ENCODE measurements at places on chromosomes 7 and 10.

GRCh38 chr10:122141821-122142640 is 129.1 kb upstream of the BTBD16 start:
- DNase-seq, result no peak
- H3K27me3 ChIP-seq, result no peaks in the 10 kb centered on the region
- H3K4me3 ChIP-seq, result no peak overlapping the region
- no peaks in the 10 kb centered on the region for H3K4me1 ChIP-seq
- H3K36me3 ChIP-seq, result no peaks in the 10 kb centered on the region
- no peak overlapping the region for H3K27ac ChIP-seq

GRCh38 chr7:141640239-141640840 is 61.6 kb downstream of the DENND11 start:
- no peaks in the 10 kb centered on the region for H3K27me3 ChIP-seq
- H3K27ac ChIP-seq, result no peak overlapping the region
- no peaks in the 10 kb centered on the region for H3K4me1 ChIP-seq

- H3K36me3 ChIP-seq, result no peaks in the 10 kb centered on the region
- H3K27ac ChIP-seq, result no peak overlapping the region
- H3K4me1 ChIP-seq, result no peaks in the 10 kb centered on the region
- H3K4me3 ChIP-seq, result no peak overlapping the region
- no peak for DNase-seq
Observed at GRCh38 chr7:133662276-133662675, 409.4 kb downstream of the EXOC4 start.

GRCh38 chr7:17530741-17531421 is 232.4 kb downstream of the AHR start:
- no peaks in the 10 kb centered on the region for H3K36me3 ChIP-seq
- H3K4me1 ChIP-seq, result no peaks in the 10 kb centered on the region
- peak; percentile 73 for DNase-seq
- H3K4me3 ChIP-seq, result no peak overlapping the region

DNA sequence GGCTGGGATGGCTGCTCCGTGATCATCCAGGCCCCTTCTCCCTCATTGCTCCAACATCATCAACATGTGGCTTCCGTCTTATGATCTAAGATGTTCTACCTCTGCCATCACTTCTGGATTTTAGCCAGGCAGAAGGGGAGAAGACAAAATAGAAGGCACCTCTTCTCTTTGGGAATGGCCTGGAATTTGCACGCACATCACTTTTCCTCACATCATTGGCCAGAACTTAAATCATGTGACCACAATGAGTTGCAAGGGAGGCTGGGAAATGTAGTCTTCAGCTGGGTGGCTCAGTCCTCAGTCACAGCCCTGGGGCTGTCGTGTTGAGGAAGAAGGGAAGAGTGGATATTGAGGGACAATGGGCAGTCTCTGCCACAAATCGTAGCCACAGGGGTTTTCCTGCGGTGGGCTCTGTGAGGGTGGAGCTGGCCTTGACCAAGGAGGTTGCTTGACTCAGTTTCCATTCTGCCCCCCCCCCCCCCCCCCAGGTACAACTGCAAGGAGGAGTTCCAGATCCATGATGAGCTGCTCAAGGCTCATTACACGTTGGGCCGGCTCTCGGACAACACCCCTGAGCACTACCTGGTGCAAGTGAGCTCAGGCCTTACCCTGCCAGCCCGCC is 50.3 kb downstream of the PALD1 start:
- peaks cover 16% of the 10 kb centered on the region for H3K36me3 ChIP-seq
- no peaks in the 10 kb centered on the region for H3K27me3 ChIP-seq
- H3K4me3 ChIP-seq, result no peak overlapping the region
- no peaks in the 10 kb centered on the region for H3K4me1 ChIP-seq
- H3K27ac ChIP-seq, result no peak overlapping the region

DNA sequence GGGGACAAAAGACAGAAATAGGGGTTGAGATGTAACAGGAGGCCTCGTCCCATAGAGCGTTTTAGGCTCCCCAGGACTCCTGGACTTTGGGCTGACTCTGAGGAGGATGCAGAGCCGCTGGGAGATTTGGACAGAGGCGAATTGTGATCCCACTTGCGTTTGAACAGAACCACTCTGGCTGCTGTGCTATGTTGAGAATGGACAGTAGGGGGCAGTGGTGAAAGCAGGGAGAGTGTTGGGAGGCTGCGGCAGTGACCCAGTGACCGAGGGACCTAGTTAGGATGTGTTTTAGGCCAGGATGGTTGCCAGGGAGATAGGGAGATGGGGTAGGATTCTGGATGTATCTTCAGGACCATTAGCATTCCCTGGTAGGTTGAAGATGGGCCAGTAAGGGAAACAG is 271.6 kb downstream of the CCDC3 start:
- peak; percentile 81 for DNase-seq
- no peak overlapping the region for H3K4me3 ChIP-seq
- no peak overlapping the region for H3K27ac ChIP-seq
- H3K27me3 ChIP-seq, result no peaks in the 10 kb centered on the region

GRCh38 chr7:143003393-143004051 is 23.4 kb downstream of the OR9A2 start:
- H3K27ac ChIP-seq, result no peak overlapping the region
- peak; percentile 87 for DNase-seq
- H3K27me3 ChIP-seq, result no peaks in the 10 kb centered on the region
- H3K4me3 ChIP-seq, result peak overlapping the region; percentile 17
- H3K36me3 ChIP-seq, result no peaks in the 10 kb centered on the region

DNA sequence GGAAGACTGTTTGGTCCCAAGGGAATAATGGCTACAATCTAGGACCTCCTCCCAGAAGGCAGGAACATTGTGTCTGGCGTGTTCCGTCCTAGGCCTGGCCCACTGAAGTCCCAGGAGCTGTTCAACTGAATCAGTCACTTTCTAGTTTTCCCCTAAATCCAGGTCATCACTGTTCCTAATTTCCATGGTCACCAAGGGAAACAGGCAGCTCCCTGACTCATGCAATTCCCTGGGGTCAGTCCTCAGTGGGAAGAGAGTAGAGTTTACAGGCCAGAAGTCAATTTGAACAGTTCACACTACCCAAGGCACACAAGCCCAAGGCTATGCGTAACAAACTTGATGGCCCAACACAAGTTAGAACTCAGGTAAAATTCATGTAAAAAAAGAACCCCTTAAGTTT is 44.0 kb downstream of the CREB3L2 start:
- H3K27ac ChIP-seq, result no peak overlapping the region
- no peaks in the 10 kb centered on the region for H3K36me3 ChIP-seq
- no peak for DNase-seq
- no peaks in the 10 kb centered on the region for H3K4me1 ChIP-seq

- H3K4me1 ChIP-seq, result no peaks in the 10 kb centered on the region
- H3K27me3 ChIP-seq, result no peaks in the 10 kb centered on the region
- no peak overlapping the region for H3K4me3 ChIP-seq
- no peak for DNase-seq
- no peaks in the 10 kb centered on the region for H3K36me3 ChIP-seq
Observed at GRCh38 chr7:55140221-55140940, 121.6 kb downstream of the EGFR start.

- peaks cover 14% of the 10 kb centered on the region for H3K4me1 ChIP-seq
- H3K27me3 ChIP-seq, result no peaks in the 10 kb centered on the region
- no peaks in the 10 kb centered on the region for H3K36me3 ChIP-seq
- DNase-seq, result no peak
Observed at GRCh38 chr7:69365651-69366192, 232.6 kb upstream of the AUTS2 start.

- H3K36me3 ChIP-seq, result no peaks in the 10 kb centered on the region
- no peak overlapping the region for H3K4me3 ChIP-seq
- no peak overlapping the region for H3K27ac ChIP-seq
Observed at GRCh38 chr10:19245889-19246752, 197.5 kb downstream of the MALRD1 start.

GRCh38 chr10:50634479-50634878 is 10.7 kb upstream of the SGMS1 start:
- H3K36me3 ChIP-seq, result no peaks in the 10 kb centered on the region
- no peak overlapping the region for H3K27ac ChIP-seq
- no peak for DNase-seq
- no peaks in the 10 kb centered on the region for H3K27me3 ChIP-seq
- H3K4me1 ChIP-seq, result no peaks in the 10 kb centered on the region

DNA sequence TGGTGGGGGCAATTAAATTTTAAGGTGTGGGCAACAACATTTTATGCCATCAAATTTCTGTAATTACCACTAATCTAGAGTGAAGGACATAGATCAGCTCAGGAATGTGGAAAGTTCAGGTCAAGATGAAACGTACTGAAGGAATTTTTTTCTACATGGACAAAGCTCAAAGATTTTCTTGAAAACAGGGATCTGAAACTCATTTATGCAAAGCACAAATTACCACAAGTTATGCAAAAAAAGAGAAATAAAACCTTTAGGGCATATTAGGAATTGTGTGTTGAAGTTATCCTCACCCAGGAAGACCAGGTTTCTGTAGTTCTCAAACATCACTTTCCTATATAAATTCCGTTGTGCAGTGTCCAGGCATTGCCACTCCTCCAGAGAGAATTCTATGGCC is 18.9 kb downstream of the ZNF680 start:
- no peaks in the 10 kb centered on the region for H3K27me3 ChIP-seq
- no peak overlapping the region for H3K27ac ChIP-seq
- no peak overlapping the region for H3K4me3 ChIP-seq
- no peak for DNase-seq
- peaks cover 85% of the 10 kb centered on the region for H3K36me3 ChIP-seq

GRCh38 chr7:38385682-38386081 is 112.2 kb upstream of the TARP start:
- H3K27me3 ChIP-seq, result no peaks in the 10 kb centered on the region
- H3K4me3 ChIP-seq, result no peak overlapping the region
- H3K4me1 ChIP-seq, result 0 out of 2 replicates have a peak, but pooled peaks cover 3% of the 10 kb centered on the region
- no peak for DNase-seq
- no peaks in the 10 kb centered on the region for H3K36me3 ChIP-seq

DNA sequence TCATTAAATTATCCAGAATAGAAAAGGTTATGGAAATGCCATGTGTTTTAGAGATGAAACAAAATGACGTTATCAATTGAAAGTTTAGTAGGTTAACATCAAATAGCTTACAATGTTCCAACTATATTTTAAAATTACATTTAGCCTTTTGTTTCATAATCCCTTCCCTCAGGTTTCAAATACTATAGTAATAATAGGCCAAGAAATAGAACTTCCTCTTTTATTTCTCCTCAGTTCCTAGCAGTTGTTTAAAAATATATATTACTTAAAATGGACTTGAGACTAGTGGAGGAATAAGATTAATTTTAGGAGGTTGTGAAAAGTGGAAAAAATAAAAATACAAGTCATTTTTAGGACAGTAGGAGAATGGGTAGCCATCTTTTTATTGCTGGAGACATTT is 16.4 kb upstream of the PDSS1 start:
- no peaks in the 10 kb centered on the region for H3K27me3 ChIP-seq
- no peak for DNase-seq
- no peak overlapping the region for H3K4me3 ChIP-seq
- H3K27ac ChIP-seq, result no peak overlapping the region
- no peaks in the 10 kb centered on the region for H3K36me3 ChIP-seq

- H3K4me1 ChIP-seq, result peaks cover 27% of the 10 kb centered on the region
- DNase-seq, result no peak
- 0 out of 2 replicates have a peak, but pooled peaks cover 3% of the 10 kb centered on the region for H3K27me3 ChIP-seq
- no peak overlapping the region for H3K27ac ChIP-seq
Observed at GRCh38 chr10:80459047-80459865, 5.1 kb downstream of the TSPAN14 start.

- H3K4me1 ChIP-seq, result no peaks in the 10 kb centered on the region
- no peak for DNase-seq
- H3K4me3 ChIP-seq, result no peak overlapping the region
Observed at GRCh38 chr7:70923181-70923845, 208.6 kb upstream of the GALNT17 start.

DNA sequence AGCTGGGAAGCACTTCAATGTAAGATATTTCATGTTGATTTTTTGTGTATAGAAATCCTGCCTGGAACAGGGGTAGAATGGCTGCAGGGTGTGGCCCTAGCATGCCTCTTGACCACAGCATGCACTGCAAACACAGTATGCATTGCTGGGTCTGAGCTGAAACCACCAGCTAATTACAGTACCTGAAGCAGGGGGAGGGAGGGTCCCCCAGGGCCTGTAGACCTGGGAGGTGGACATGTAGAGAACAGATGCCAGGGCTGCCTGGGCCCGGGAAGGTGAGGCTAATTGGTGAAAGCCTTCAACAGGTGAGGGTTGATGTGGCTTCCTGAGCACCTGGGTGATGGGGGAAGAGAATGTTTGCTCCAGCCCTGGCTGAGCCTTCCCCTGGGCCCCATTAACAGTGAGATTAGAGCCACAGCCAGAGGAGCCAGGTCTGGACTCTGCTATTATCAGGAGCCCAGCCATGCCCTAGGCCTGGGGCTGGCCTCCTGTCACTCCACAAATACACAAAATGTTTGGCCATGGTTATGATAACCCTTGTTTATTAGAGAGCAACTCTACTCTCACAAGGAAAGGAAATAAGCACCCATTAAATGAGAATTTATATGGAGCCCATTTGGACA is 83.3 kb downstream of the PLXNA4 start:
- no peak for DNase-seq
- no peak overlapping the region for H3K4me3 ChIP-seq
- no peak overlapping the region for H3K27ac ChIP-seq

DNA sequence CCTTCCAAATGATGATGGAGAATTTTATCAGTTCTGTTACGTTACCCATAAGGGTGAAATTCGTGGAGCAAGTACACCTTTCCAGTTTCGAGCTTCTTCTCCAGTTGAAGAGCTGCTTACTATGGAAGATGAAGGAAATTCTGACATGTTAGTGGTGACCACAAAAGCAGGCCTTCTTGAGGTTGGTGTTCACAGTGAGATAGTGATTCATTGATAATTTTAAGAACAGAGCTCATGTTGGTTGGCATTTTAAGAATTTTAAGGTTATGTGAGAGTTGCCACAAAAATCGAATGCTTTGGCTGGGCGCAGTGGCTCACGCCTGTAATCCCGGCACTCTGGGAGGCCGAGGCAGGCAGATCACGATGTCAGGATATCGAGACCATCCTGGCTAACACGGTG is 25.9 kb downstream of the TAX1BP1 start:
- H3K4me1 ChIP-seq, result no peaks in the 10 kb centered on the region
- no peak overlapping the region for H3K27ac ChIP-seq
- no peak overlapping the region for H3K4me3 ChIP-seq
- DNase-seq, result no peak

GRCh38 chr7:91846436-91846835 is 34.1 kb downstream of the MTERF1 start:
- H3K4me3 ChIP-seq, result no peak overlapping the region
- no peak overlapping the region for H3K27ac ChIP-seq
- peaks cover 15% of the 10 kb centered on the region for H3K4me1 ChIP-seq
- no peaks in the 10 kb centered on the region for H3K27me3 ChIP-seq

GRCh38 chr7:2613931-2614600 is 17.7 kb upstream of the TTYH3 start:
- DNase-seq, result no peak
- H3K27ac ChIP-seq, result no peak overlapping the region
- H3K4me3 ChIP-seq, result no peak overlapping the region

Data from Karpas-422 (cell line).